ENCODE measurements at places on chromosomes 16 and 17.

GRCh38 chr16:53041320-53042051 lies 11.2 kb downstream of the CHD9NB start:
- DNase-seq = peak; percentile 79

- DNase-seq = no peak
Observed at GRCh38 chr16:1137604-1138003, 15.3 kb upstream of the CACNA1H start.

DNA sequence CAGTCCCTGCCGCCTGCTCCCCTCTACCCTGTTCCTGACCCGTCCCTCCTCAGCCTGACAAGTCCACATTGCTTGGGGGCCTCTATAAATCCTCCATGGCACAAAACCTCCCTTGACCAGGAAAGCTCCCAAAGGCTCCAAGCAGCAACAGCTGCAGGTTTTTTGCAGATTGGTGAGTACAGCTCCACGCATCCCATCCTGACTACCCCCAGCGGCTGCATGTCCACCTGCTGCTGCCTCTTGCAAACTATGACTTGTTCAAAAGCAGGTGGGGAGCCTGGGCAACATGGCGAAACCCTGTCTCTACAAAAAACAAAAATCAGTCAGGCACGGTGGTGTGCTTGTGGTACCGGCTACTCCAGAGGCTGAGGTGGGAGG lies 122.8 kb downstream of the ANKRD11 start:
- no peak for DNase-seq

DNA sequence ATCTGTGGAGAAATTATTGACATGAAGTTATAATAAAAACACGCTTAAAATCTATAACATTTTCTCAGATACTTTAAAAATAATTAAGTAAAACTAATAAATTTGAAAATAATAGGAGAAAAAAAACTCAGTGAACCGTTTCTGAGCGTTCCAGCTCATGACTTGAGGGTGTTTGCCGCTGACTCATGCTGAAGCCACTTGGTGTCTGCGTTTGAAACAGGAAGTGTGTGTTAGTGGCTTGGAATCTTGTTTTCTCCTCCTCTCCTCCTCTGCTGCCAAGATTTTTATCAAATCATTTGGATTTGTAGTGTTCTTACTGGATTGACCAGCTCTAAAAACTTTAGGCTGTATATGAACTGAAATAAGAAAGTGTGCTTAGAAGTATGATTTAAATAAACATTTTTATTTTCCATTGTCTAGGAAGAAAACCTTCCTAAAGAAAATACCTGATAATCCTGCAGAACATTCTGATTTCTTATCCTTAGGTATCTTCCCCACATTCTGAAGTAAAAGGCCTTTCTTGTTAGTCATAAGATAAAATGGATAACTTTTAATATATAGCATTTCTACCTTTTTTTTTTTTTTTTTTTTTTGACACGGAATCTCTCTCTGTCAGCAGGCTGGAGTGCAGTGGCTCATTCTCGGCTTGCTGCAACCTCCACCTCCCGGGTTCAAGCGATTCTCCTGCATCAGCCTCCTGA lies 30.8 kb downstream of the USP10 start:
- DNase-seq = peak; percentile 69

DNA sequence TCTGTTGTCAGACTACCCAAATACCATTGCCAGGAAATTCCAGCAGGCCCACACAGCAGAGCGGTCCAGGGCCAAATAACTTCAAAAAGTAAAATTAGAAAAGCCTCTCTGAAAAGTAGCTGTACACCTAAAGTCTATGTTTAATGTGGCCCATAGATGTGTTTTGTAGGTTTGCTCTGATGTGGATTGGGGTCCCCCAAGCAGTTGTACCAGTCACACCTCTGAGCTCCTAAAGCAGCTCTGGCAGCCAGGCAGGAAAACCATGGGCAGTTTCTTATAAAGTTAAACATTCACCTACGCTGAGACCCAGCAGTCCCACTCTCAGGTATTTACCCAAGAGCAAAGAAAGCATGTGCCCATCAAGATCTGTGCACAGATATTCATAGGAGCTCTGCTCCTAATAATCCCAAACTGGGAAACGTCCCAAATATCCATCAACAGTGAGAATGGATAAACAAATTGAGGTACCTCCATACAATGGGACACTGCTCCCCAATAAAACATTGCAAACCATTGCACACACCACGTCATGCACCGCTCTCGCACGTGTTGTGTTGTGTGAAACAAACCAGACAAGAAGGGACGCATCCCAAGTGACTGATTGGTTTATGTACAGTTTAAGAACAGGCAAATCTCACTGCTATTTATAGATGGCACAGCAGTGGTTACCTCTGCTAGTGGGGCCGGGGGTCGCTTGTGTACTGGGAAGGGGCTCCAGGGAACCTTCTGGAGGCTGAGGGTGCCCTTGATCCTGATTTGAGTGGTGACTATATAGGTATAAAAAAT lies 15.8 kb upstream of the PRM1 start:
- no peak for DNase-seq

- peak; percentile 39 for DNase-seq
Observed at GRCh38 chr17:18356624-18357023, 6.7 kb downstream of the SHMT1 start.

DNA sequence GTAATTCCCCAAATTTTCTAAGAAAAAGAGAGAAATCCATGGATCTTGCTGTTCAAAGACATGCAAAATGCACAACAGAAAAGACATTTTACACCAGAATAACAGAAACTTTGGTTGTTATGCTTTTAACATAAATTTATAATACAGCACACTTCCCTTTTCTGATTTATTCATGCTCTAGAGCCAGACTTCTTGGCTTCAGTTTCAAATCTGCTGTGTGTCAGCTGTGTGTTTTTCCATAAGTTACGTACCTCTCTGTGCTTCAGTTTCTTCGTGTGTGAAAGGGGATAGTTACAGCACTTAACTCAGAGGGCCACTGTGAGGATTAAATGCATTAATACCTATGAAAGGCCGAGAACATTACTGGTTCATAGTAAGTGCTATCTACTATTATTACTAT lies 6.8 kb upstream of the CCL3L1 start:
- DNase-seq = no peak

- DNase-seq = no peak
Observed at GRCh38 chr16:7443142-7443541, 110.5 kb downstream of the RBFOX1 start.

DNA sequence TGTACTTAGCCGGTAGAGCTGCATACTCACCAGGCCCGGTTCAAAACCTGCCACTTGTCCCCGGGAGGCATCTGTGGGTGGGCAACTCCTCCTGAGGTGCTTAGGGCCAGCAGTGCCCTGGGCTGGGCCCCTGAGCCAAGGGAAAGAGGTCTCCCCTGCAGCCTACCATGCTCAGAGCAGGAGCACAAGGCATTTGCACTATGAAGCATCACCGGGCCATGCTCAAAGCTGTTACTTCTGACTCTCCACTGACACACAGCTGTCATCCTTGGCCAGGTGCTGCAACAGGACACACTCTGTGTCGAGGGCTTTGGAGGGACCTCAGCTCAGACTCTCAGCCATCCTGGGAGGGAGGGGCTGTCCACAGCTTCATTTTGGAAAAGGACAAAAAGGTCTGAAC lies 37.2 kb downstream of the SLC38A8 start:
- DNase-seq = no peak

GRCh38 chr17:11720816-11721215 lies 122.5 kb downstream of the DNAH9 start:
- no peak for DNase-seq

- DNase-seq = no peak
Observed at GRCh38 chr17:17692353-17693252, 11.3 kb downstream of the RAI1 start.

DNA sequence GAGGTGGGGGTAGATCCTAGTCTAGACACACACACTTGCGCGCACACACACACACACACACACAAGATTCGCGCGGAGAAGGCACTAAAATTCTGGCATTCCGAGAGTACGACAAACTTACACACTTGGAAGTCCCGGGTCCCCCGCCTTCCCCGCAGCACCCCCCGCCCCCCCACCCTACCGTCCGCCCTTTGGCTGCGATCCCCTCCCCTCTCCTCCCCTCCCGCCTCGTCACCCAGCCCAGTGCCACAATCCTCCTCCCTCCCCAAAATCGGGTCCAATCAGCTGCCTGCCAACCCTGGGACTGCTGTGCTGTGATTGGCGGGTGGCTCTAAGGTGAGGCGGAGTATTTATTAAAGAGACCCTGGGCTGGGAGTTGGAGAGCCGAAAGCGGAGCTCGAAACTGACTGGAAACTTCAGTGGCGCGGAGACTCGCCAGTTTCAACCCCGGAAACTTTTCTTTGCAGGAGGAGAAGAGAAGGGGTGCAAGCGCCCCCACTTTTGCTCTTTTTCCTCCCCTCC lies at the start of gene SOX9:
Gene SOX9, plus strand, starts transcription at position 379 of the 522 bp plus-strand sequence. CDS start 372 bp downstream, outside the sequence.
- DNase-seq = peak; percentile 84

DNA sequence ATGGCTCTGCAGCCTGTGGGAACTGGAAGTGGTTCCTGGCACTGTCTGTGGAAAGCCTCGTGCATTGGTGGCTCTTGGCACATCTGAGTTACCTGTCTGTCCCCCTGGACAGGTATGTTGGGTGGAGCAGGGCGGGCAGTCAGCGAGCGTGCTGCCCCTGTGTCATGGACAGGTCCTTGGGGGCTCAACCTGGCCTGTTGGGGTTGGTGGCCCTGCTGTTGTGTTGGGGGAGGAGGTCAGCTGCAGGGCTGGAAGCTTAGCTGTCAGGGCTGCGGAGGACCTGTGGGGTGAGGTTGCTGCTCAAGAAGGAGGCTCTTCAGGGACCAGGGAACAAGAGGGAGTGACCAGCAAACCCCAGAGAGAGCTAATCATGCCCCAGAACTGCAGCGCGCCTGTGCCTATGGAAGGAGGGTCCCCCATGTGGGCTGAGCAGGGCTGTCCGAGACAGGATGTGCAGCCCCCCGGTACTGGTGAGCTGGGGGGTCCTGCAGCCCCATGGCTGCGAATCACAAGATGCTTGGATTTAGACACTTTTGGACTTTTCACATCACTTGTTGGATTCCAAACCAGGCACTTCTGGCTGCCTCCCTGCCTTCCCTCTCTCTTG lies 7.2 kb downstream of the NKD1 start:
- no peak for DNase-seq

DNA sequence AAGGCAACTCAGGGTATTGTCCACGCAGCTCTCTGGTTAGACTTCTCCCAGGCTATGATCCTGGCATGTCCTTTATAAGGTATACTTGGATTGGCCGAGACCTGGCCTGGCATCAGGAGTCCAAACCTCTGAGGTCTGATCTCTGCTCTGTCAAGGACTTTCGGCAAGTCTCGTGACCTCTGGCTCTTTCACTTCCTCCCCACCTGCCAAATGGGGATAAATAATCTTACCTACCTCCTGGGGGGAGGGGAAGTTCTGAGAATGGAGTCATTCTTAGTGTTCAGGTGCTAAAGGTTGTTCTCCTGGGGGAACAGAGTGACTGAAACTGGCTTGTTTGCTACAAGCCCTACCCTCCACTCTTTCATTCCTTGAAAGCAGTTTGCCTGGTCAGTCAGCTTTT lies 7.6 kb downstream of the ATXN1L start:
- DNase-seq = no peak

- peak; percentile 22 for DNase-seq
Observed at GRCh38 chr17:78973792-78974520, 5.8 kb downstream of the LGALS3BP start.

DNA sequence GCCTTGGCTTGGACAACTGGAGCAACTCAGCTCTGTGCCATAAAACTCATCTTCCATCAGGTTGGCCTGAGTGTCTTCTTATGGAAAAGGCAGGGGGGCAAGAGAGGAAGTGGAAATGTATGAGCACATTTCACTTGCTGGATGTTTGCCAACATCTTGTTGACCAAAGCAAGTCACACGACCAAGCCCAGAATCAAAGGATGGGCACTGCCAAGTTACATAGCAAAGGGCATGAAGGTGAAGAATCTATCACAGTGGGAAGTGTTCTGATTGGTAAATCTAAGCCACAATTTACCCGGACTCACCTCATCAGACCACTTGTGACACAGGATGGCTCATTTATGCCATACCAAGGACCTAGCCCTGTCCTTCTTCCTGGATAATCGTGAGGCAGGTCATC lies 310.5 kb upstream of the IRX5 start:
- no peak for DNase-seq

- DNase-seq = no peak
Observed at GRCh38 chr16:28951410-28951943, 740 bp downstream of the NFATC2IP start.

GRCh38 chr17:8552577-8553320 lies 77.8 kb downstream of the MYH10 start:
- DNase-seq = no peak

- DNase-seq = peak; percentile 48
Observed at GRCh38 chr16:79653373-79653891, 52.9 kb upstream of the MAF start.

- no peak for DNase-seq
Observed at GRCh38 chr16:47019568-47019967, 46.1 kb upstream of the DNAJA2 start.

GRCh38 chr16:11640987-11641817 lies 27.1 kb upstream of the SNN start:
- DNase-seq = no peak

DNA sequence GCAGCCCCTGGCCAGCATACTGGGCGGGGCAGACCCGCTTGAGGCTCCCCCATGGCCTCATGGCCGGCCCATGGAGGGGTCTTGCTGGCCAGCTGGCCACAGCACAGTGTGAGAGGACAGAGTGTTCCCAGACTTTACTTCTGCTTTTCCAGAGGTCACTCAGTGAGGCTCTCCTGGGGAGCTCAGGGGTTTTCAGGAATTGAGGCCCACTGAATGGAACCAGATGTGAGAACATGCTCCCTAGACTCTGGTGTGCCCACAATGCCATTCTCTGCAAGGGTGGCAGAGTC lies 21.2 kb downstream of the ATP6V0D1 start:
- no peak for DNase-seq

DNA sequence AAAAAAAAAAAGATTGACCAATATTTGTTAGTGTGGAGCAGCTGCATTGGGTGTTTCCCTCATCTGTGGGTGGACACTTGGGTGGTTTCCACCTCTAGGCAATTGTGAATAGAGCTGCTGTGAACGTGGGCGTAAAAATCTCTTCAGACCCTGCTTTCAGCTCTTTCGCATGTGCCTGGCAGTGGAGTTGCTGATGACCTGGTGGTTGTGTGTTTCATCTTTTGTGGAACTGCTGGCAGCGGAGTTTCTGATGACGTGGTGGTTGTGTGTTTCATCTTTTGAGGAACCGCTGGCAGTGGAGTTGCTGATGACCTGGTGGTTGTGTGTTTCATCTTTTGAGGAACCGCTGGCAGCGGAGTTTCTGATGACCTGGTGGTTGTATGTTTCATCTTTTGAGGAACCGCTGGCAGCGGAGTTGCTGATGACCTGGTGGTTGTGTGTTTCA lies 21.4 kb downstream of the ZC3H18 start:
- DNase-seq = peak; percentile 41

- no peak for DNase-seq
Observed at GRCh38 chr16:89575247-89576152, at the start of gene CPNE7. TSS of gene CPNE7 (plus strand) at chr16:89575758. CDS start at chr16:89575898, 140 bp downstream.

- peak; percentile 87 for DNase-seq
Observed at GRCh38 chr17:78378225-78379130, at the start of gene PGS1. TSS of gene PGS1 (plus strand) at chr17:78378649. CDS start at chr17:78378666, 17 bp downstream.

- DNase-seq = no peak
Observed at GRCh38 chr17:9538626-9539025, 37.0 kb downstream of the STX8 start.

Data from left cardiac atrium (tissue), 4 donors.